AG04450 (cell line): ENCODE measurements at places on chromosomes 5 and 9.

DNA sequence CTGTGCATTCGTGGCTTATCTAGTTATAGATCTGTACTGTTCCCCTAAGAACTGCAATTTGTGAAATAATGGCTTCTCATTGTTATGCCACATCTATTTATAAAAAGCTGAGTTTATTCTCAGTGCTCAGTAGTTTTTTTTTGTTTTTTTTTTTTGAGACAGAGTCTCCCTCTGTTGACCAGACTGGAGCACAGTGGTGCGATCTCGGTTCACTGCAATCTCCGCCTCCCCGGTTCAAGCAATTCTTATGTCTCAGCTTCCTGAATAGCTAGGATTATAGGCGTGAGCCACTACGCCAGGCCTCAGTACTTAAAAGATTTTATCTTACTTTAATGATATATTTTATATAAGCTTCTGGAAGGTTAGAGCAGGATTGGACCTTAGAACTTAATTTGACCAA lies 19.0 kb downstream of the SEC61B start:
- DNase-seq = no peak

DNA sequence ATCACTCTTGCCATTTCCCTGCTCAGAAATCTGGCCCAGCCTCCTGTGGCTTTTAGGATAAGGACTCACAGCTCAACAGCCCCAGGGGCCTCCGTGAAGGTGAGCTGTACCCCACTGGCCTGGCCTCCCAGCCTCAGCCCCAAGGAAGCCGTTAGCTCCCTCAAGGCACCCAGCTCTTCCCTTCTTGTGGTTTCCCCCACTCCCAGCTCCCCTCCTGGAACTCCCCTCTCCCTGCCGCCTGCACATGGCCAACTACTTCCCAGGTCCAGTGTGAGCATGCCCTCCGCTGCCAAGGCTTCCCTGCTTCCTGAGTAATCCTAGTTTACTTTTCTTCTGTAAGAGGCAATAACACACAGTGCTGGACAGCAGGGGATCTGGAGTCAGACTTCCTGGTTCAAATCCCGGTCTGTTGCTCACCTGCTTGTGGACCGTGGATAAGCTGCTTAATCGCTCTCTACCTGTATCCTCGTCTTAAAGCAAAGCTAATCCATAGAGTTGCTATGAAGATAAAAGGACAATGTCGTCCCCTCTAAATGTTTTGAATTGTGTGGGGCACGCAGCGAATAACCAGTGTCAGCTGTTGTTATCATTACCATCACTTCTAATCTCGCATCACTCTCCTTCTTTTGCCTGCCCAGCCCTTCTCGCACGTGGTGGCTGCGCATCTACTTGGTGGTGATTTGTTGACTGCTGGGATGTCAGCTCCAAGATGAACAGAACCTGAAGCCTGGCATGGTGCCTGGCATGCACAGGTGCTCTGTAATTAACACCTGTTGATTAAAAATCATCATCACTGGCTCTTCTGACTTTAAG lies 86.6 kb downstream of the C5orf15 start:
- no peak for DNase-seq

GRCh38 chr9:75088646-75089372 lies 495 bp downstream of the OSTF1 start:
- DNase-seq = no peak

GRCh38 chr9:36691671-36692070 lies 119.0 kb downstream of the MELK start:
- no peak for DNase-seq

GRCh38 chr5:67353500-67354450 lies 157.2 kb upstream of the CD180 start:
- DNase-seq = no peak

DNA sequence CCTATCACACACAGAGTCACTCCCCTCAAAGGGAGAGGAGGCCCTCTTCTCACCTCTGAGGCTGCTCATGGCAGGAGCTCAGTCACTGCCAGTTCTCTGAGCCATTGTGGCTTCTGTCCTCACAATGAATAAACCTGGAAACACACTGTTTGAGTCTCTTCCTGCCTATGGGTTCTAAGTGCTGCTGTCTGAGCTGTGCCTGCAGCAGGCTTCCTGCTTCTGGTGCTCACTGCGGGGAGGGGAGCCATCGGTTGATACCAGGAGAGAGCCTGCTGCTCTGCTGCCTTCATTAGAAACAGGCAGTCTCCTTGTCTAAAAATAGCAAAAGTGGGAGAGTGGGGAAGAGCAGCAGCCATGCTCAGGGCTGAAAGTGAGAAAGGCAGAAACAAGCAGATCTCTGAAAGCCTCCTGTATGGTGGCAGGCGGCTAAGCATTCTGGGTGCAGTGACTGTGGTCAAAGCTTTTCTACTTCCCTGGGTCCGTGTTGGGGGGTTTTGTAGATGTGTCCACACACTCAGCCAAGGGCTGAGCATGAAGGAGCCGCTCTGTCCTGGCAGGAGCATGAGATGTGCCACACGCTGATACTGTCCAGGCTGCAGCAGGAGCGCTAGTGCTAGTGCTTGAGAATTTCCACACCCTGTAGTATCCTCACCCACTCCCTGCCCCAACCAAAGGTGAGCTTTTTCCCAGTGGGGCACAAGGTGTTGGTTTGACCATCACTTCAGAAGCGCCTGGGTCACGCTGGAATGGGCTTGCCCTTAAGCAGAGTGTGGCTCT lies 34.2 kb downstream of the PRKACG start:
- no peak for DNase-seq

GRCh38 chr9:128554155-128554862 lies 1.9 kb downstream of the SPTAN1 start:
- DNase-seq = peak; percentile 79

DNA sequence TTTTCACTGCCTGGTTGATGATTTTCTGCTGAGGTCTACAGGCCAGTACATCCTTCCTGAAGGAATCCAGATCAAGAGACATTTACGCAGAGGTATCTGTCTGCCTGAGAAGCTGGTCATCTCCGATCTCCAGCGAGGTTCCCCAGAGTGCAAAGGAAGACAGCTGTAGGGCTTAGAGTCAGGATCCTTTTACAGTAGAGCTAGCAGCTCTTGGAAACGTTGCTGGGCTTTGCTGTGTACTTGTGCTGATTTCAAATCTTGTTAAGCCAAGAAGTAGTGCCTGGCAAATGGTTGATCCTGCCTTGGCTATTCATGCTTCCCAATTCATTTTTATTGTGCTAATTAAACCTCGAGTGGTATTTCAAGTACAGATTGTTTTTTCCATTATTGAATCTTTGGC lies 48.9 kb downstream of the NTRK2 start:
- DNase-seq = no peak

- DNase-seq = no peak
Observed at GRCh38 chr5:54551926-54552325, 34.4 kb downstream of the SNX18 start.

GRCh38 chr5:35066260-35066795 lies 18.6 kb upstream of the AGXT2 start:
- no peak for DNase-seq

DNA sequence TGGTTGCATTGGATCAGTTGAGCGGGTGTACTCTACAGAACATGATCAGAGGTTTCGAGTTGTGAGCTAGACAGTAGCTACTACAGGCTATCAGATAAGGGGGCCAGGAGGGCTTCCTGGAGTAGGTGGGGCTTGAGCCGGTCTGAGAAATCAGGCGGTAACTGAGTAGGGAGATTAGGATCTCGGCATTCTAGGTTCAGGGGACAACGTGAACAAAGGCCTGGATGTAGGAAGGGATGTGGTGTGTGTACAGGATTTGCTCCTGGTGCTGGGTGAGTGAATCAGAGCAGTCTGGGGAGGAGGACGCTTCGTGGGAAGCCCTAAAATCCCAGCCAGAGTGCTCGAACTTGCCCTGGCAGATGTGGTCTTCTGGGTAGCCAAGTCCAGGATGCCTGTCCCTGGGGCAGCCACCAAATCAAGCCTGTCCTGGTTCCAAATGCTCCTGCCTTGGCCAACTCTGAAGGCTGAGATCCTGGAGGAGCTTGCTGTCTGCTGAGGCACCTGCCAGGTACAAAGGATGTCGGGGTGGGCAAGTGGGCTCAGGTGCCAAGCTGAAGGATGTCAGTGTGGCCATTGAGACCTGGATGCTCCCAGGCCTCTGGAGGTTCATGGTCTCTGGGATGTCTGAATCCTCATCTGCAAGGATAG lies 33.4 kb downstream of the STC2 start:
- no peak for DNase-seq
